Stimulated activated naive CD4-positive, alpha-beta T cell treated with Interleukin-2 at 50 U/mL for 16 hours (primary cell): ENCODE measurements at places on chromosomes 2 and 18.

DNA sequence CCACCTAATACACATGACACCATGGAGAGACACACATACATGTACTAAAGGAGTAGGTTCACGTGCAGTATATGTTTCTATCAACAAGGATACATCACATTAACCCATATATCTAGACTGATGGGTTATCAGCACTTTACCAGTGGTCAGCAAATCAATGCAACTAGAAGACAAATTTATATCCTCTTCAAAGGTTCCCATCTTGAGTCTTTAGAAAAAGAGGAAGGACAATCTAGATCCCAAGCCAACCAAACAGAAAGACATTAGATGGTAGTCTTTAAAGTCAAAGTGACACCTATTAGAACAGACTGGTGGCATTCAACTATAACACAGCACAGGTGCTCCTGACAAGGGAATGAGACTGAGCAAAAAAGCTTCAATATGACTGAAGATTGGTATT, 13.8 kb upstream of the SERTAD2 start:
- no peak for DNase-seq

DNA sequence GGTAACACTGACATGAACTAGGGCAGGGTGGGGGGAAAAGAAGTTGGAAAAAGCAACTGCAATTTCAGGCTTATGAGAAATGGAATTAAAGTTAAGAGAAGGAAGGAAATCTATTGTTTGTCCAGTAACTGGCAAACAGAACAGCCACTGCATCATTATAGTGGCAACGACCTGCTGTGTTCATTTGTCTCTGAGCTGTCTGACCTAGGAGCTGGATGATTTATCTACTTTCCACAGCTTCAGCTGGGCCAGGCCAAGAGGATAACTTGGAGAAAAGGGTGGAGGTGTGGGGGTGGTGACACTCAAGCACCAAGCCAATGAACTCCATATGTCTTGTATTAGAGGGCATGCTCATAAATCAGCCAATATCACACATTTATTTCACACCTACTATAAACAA, 291.5 kb upstream of the KLHL29 start:
- no peak for DNase-seq

GRCh38 chr2:121419081-121419699, 111.5 kb upstream of the RNU4ATAC start:
- DNase-seq: no peak

- no peak for DNase-seq
Measured at GRCh38 chr2:132668189-132668823, 1.7 kb downstream of the LYPD1 start.

- DNase-seq: no peak
Measured at GRCh38 chr18:75003039-75003438, 205.9 kb downstream of the PTGR3 start.
